ENCODE measurements at places on chromosomes 12 and 14.

DNA sequence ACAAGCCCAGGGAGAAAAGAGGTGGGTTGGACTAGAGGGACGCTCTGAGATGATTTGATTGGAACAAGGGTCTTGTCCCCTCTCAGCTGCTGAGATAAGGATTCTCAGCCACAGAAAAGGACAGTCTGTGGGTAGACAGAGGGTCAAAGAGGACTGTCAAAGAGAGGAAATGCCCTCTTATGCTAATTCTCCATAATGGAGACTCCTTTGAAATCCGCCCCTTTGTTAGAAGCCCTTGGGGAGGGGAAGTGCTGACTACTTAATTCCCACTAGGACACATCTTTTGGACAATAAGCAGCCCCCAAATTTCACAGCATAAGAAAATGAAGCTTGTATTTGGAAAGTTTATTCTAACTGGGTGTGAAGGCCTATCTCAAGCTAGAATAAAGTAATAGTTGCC is 176.6 kb downstream of the KTN1 start:
- no peak for DNase-seq

DNA sequence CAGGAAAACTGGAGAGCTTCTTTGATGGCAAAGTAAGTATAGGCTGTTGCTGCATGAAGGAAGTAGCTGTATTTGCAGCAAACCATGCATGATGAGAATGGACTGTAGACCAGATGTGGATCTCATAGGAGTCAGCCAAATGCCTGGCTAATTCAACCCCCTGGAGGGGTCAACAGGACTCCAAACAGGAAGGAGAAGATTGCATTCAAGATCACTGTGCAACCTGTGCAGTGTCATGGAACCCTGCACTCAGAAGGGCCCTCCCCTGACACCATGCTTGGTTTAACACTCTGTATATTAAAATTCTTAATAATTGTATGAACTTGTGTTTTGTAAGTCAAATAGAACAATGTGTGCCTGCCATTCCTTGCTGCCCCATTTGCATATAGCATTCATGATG is 225.1 kb upstream of the FSCB start:
- no peak for DNase-seq

- DNase-seq, result no peak
Observed at GRCh38 chr12:69328426-69328825, 19.8 kb upstream of the LYZ start.

- DNase-seq, result no peak
Observed at GRCh38 chr14:100487304-100487703, 99.9 kb downstream of the BEGAIN start.

GRCh38 chr12:107200394-107200793 is 107.0 kb upstream of the CRY1 start:
- no peak for DNase-seq

DNA sequence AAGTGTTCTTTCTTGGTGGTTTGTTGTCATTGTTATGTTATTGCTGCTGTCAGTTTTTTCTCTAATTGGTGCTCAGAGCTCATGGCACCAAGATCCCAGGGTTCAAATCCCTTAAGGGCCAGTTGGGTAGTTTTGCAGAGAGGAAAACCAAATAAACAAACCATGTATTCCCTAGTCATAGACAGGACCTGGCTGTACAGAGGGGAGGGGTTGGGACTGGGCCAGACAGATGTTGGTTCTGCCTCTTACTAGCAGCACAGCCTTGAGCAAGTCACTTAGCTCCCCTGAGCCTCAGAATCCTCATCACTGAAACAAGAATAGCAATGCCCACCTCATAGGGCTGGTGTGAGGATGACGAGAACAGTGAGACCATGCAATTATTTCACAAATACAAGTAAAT is 53.4 kb downstream of the LTBP2 start:
- DNase-seq, result no peak

GRCh38 chr14:66610154-66610563 is 102.2 kb downstream of the GPHN start:
- no peak for DNase-seq

DNA sequence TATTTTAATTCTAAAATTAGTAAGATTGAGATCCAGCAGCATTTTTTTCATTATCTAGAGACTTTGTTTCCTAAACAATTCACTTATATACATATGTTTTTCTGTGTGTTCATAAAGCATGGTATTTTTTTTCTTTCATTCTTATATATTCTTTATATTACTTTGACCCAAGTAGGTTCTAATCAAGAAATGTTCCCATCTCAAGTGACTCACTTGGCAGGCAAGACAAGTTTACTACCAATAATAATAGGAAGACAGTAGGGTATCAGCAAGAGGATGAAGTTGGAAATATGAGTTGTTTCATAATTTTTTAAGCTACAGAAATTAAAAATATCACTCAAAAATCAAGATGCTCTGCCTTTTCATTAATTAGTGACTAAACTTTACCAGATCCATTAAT is 613.4 kb upstream of the ATP2B1 start:
- DNase-seq, result no peak

Data from AG08395 (cell line).